Activated T-helper 1 cell treated with anti-CD3 and anti-CD28 coated beads, Interleukin-12 subunit alpha, Interleukin-12 subunit beta, Interleukin-2, Interleukin-4 antibody, amounts not matched to agents 30 ng/mL and 10 ng/mL and 1 ng/mL, durations not matched to agents 14 hours and 24 hours and 36 hours (primary cell): ENCODE measurements at places on chromosomes 2 and 18.
A peak's percentile ranks its signal among the peaks of the same experiment; 100 is the strongest.

- no peak for DNase-seq
- H3K4me3 ChIP-seq, result no peak overlapping the region
- no peaks in the 10 kb centered on the region for H3K4me1 ChIP-seq
- no peaks in the 10 kb centered on the region for H3K36me3 ChIP-seq
- H3K27me3 ChIP-seq, result no peaks in the 10 kb centered on the region
Measured at GRCh38 chr2:72024451-72025175, 123.0 kb downstream of the CYP26B1 start.

GRCh38 chr2:99974275-99974674 is 168.1 kb downstream of the AFF3 start:
- no peak for DNase-seq
- H3K4me3 ChIP-seq, result no peak overlapping the region
- H3K36me3 ChIP-seq, result no peaks in the 10 kb centered on the region
- H3K27ac ChIP-seq, result no peak overlapping the region
- H3K4me1 ChIP-seq, result no peaks in the 10 kb centered on the region

- peaks cover 4% of the 10 kb centered on the region for H3K27me3 ChIP-seq
- no peaks in the 10 kb centered on the region for H3K4me1 ChIP-seq
- H3K27ac ChIP-seq, result no peak overlapping the region
Measured at GRCh38 chr18:13889671-13890070, 25.7 kb downstream of the MC2R start.

- no peak overlapping the region for H3K27ac ChIP-seq
- H3K36me3 ChIP-seq, result no peaks in the 10 kb centered on the region
- peaks cover 6% of the 10 kb centered on the region for H3K4me1 ChIP-seq
- peaks cover 16% of the 10 kb centered on the region for H3K27me3 ChIP-seq
- DNase-seq, result no peak
- no peak overlapping the region for H3K4me3 ChIP-seq
Measured at GRCh38 chr2:199851883-199852282, 891 bp upstream of the FTCDNL1 start.

DNA sequence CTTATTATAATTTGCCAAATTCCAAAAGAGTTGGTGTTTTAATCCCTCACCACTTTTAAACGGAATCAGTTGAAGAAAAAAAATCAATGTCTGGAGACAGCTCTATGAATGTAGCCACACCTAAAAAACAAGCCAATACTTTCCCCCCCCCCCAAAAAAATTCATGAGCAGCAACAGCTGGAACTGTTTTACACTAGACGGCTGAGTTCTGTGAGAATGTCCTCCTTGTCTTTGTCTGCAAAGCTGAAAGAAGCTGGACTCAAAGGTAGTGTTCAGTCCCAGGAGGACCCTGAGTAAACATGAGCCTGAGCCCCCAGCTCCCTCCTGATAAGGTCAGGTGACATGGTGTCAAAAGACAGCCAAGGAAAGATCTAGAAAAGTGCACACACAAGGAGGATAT is 68.2 kb downstream of the ZNF521 start:
- peaks cover 2% of the 10 kb centered on the region for H3K27me3 ChIP-seq
- H3K27ac ChIP-seq, result no peak overlapping the region
- DNase-seq, result no peak

GRCh38 chr18:49519101-49519971 is 32.3 kb upstream of the C18orf32 start:
- no peak overlapping the region for H3K4me3 ChIP-seq
- no peaks in the 10 kb centered on the region for H3K4me1 ChIP-seq
- DNase-seq, result no peak
- peaks cover 4% of the 10 kb centered on the region for H3K27me3 ChIP-seq
- H3K27ac ChIP-seq, result no peak overlapping the region
- H3K36me3 ChIP-seq, result no peaks in the 10 kb centered on the region

GRCh38 chr2:208280234-208280633 is 14.2 kb downstream of the PIKFYVE start:
- H3K36me3 ChIP-seq, result peaks cover 70% of the 10 kb centered on the region
- H3K4me3 ChIP-seq, result no peak overlapping the region
- no peak overlapping the region for H3K27ac ChIP-seq
- H3K27me3 ChIP-seq, result no peaks in the 10 kb centered on the region

GRCh38 chr2:203819434-203820133 is 48.0 kb upstream of the CTLA4 start:
- DNase-seq, result no peak
- H3K4me3 ChIP-seq, result no peak overlapping the region
- H3K27me3 ChIP-seq, result peaks cover 4% of the 10 kb centered on the region
- no peaks in the 10 kb centered on the region for H3K36me3 ChIP-seq
- peaks cover 51% of the 10 kb centered on the region for H3K4me1 ChIP-seq
- H3K27ac ChIP-seq, result no peak overlapping the region

DNA sequence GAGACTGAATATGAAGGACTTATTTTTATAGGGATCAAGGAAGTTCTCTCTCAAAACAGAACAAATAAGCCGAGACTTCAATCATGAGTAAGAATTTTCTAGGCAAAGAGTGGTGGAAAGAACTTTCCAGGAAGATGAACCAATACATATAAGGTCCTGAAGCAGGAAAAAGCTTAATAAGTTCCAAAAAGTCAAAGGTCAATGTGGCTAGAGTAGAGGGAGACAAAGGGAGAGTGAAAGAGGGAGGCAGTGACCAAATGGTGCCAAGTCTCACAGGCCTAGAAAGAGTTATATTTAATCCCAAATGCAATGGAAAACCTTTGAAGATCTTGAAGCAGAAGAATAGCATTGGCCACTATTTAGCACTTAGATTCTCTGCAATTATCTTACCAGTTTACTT is 56.0 kb downstream of the PDE11A start:
- H3K4me3 ChIP-seq, result no peak overlapping the region
- DNase-seq, result no peak
- no peaks in the 10 kb centered on the region for H3K36me3 ChIP-seq
- no peaks in the 10 kb centered on the region for H3K4me1 ChIP-seq
- H3K27ac ChIP-seq, result no peak overlapping the region

GRCh38 chr18:68448736-68449135 is 266.2 kb downstream of the TMX3 start:
- no peak overlapping the region for H3K27ac ChIP-seq
- no peak overlapping the region for H3K4me3 ChIP-seq
- no peak for DNase-seq
- no peaks in the 10 kb centered on the region for H3K27me3 ChIP-seq

DNA sequence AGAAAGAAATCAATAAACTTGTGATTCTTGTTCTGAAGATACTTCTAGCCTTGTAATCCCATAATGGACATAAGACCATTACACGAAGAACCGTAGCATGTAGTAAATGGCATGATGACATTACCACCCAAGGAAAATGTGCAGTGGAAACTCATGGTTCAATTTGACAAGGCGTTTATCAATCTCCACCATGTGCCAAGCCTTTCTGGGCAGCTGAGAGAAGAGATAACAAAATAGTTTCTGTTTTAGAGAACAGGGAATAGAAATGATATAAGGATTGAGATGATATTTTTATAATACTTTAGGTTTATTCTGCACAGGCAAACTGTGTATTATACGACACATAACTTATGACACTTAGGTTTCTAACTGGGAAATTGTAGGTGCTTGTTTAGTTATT is 19.2 kb downstream of the ABI2 start:
- no peak overlapping the region for H3K4me3 ChIP-seq
- H3K4me1 ChIP-seq, result peaks cover 4% of the 10 kb centered on the region
- H3K27me3 ChIP-seq, result no peaks in the 10 kb centered on the region

- H3K4me3 ChIP-seq, result no peak overlapping the region
- peaks cover 9% of the 10 kb centered on the region for H3K27me3 ChIP-seq
- H3K36me3 ChIP-seq, result no peaks in the 10 kb centered on the region
- no peak overlapping the region for H3K27ac ChIP-seq
- no peaks in the 10 kb centered on the region for H3K4me1 ChIP-seq
Measured at GRCh38 chr18:9638886-9639285, 24.5 kb upstream of the PPP4R1 start.

GRCh38 chr2:129437725-129438124 is 541.7 kb upstream of the RAB6C start:
- no peak overlapping the region for H3K4me3 ChIP-seq
- no peaks in the 10 kb centered on the region for H3K27me3 ChIP-seq
- no peak for DNase-seq
- no peaks in the 10 kb centered on the region for H3K36me3 ChIP-seq
- no peaks in the 10 kb centered on the region for H3K4me1 ChIP-seq

DNA sequence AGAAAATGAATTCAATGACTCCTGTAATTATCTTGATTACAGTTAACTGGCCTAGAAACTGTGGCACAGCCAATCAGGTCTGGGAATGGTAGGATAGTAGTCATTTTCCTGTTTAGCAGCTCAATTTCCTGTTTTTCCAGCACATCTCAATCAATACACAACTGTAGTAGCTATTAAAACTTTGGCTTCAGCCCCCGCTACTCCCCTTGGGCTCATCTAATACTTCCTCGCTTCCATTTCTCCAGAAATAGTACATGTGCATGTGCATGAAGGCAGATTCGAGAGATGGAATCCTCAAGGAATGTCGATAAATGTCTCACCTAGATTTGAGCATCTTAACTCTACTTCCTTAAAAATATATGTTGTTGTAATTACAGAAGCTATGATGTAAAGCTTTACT is 9.7 kb downstream of the COBLL1 start:
- H3K4me3 ChIP-seq, result no peak overlapping the region
- no peak for DNase-seq
- H3K27me3 ChIP-seq, result peaks cover 4% of the 10 kb centered on the region
- H3K36me3 ChIP-seq, result no peaks in the 10 kb centered on the region
- no peak overlapping the region for H3K27ac ChIP-seq

GRCh38 chr2:150020221-150020620 is 432.6 kb upstream of the MMADHC start:
- H3K4me1 ChIP-seq, result no peaks in the 10 kb centered on the region
- no peak for DNase-seq
- H3K27ac ChIP-seq, result no peak overlapping the region

DNA sequence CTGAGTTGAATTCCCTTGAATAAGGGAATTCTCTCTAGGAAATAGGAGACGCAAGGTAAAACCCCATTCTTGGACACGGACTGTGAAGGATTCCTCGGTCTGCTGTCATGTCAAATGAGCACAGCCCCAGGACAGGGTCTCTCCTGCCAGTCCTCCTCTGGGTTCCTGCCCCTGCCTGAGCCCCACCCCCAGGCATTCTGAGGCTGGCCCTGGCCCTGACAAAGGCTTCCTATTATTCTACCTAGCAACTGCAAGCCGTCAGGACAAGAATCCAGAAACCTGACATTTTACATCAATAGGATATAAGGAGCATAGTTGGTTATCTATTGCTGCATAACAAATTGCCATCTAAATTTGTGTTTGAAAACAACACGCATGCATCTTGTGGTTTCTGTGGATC is 253.3 kb upstream of the AGAP1 start:
- no peak overlapping the region for H3K27ac ChIP-seq
- no peak for DNase-seq
- H3K4me3 ChIP-seq, result no peak overlapping the region
- H3K4me1 ChIP-seq, result peaks cover 5% of the 10 kb centered on the region
- no peaks in the 10 kb centered on the region for H3K36me3 ChIP-seq
- H3K27me3 ChIP-seq, result peaks cover 5% of the 10 kb centered on the region

DNA sequence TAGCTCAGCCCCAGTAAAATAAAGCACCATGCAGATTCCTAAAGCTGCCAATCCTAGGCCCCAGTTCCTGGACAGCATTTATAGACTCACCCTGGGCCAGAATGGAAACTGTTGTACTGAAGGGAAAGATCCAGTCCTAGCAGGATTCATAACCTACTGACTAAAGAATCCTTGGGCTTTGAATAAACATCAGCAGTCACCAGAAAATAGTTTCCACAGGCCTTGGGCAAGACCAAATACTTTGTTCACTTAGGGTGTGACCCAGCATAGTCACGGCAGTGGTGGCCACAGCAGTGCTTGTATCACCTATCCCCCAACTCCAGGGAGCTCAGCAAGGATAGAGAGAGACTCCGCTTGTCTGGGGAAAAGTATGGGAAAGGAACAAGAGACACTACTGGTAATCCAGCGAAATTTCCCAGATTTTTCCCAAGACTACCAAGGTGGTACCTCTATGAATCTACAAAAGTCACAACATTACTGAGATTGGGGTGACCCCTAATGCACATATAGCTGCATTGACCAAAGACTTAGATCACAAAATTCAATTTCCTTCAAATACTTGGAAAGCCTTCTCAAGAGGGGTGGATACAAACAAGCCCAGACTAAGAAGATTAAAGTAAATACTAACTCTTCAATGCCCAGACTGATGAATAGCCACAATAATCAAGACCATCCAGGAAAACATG is 748.1 kb upstream of the LRATD1 start:
- no peaks in the 10 kb centered on the region for H3K36me3 ChIP-seq
- no peaks in the 10 kb centered on the region for H3K27me3 ChIP-seq
- no peaks in the 10 kb centered on the region for H3K4me1 ChIP-seq
- no peak overlapping the region for H3K27ac ChIP-seq

DNA sequence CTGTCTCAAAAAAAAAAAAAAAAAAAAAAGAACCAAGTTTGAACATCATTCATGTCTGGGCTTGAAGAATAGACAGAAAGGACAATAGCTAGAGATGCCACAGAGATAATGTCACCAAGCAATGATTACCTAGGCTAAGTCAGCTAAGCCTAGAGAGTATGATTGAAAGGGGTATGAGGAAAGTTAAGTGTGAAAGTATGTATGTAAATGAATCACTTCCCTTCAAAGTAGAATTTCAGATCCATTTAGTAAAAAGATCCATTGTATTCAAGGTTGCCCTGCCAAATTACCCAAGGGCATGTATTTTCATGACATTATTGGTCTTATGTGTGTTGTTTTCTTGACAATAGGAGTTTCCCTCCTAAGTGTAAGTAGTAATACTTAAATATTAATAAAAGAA is 34.1 kb upstream of the SLC39A10 start:
- peaks cover 6% of the 10 kb centered on the region for H3K4me1 ChIP-seq
- no peaks in the 10 kb centered on the region for H3K27me3 ChIP-seq
- no peak overlapping the region for H3K27ac ChIP-seq
- no peak overlapping the region for H3K4me3 ChIP-seq
- H3K36me3 ChIP-seq, result no peaks in the 10 kb centered on the region

- no peak for DNase-seq
- no peaks in the 10 kb centered on the region for H3K36me3 ChIP-seq
- no peaks in the 10 kb centered on the region for H3K27me3 ChIP-seq
Measured at GRCh38 chr2:41663056-41663455, 384.8 kb upstream of the PKDCC start.

- H3K27ac ChIP-seq, result no peak overlapping the region
- no peak for DNase-seq
- H3K27me3 ChIP-seq, result no peaks in the 10 kb centered on the region
- no peaks in the 10 kb centered on the region for H3K36me3 ChIP-seq
- no peaks in the 10 kb centered on the region for H3K4me1 ChIP-seq
Measured at GRCh38 chr2:182404975-182405561, 21.8 kb downstream of the PDE1A start.

GRCh38 chr2:98710734-98711133 is 20.2 kb downstream of the MGAT4A start:
- DNase-seq, result no peak
- H3K4me3 ChIP-seq, result peak overlapping the region; percentile 24
- peaks cover 39% of the 10 kb centered on the region for H3K36me3 ChIP-seq
- peaks cover 69% of the 10 kb centered on the region for H3K4me1 ChIP-seq

- H3K4me3 ChIP-seq, result no peak overlapping the region
- H3K36me3 ChIP-seq, result no peaks in the 10 kb centered on the region
Measured at GRCh38 chr2:167196461-167197252, 308.4 kb downstream of the XIRP2 start.

- H3K36me3 ChIP-seq, result peaks cover 14% of the 10 kb centered on the region
- no peaks in the 10 kb centered on the region for H3K27me3 ChIP-seq
- DNase-seq, result no peak
- peaks cover 29% of the 10 kb centered on the region for H3K4me1 ChIP-seq
- no peak overlapping the region for H3K27ac ChIP-seq
Measured at GRCh38 chr2:134226601-134227000, 27.3 kb upstream of the MGAT5 start.
